ENCODE measurements at places on chromosomes 6 and 20.

GRCh38 chr6:13870214-13870830 is 54.4 kb upstream of the RNF182 start:
- DNase-seq: no peak

DNA sequence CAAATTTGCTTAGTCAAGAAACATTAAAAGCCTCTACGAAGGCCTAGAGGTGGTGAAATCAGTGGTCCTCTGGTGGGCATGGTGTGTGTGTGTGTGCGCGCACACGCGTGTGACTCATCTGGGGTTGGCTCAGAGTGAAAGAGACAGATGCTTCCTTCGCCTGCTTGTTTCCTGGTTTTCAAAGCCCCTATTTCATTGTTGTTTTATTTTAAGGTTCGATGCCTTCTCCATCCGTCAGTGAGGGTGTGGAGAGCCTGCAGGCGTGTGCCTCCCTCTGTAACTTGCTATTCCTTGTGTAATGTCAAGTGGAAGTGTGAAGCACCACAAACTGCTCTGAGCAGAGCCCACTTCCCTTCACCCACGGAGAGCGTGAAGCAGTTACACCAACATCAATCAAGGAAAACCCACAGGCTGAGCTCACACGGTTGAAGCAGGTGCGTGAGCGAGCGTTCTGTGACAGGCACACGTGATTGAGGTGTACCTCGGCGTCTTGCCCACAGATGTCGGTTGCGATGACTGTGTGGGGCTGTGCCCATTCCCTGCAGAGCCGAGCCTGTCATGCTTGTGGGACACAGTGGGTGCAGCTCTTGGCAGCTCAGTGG is 233.9 kb downstream of the PRL start:
- no peak for DNase-seq

DNA sequence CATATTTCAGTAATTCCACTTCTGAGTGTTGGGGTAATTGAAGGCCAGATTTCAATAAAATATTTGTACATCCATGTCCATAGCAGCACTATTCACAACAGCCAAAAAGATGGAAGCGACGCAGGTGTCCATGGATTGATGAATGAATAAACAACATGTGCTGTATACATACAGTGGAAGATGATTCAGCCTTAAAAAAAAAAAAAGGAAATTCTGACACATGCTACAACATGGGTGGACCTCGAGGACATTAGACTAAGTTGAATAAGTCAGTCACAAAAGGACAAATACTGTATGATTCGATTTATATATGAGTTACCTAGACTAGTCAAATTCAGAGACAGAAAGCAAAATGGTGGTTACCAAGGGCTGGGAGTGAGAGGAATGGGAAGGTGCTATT is 57.2 kb downstream of the TRAM2 start:
- no peak for DNase-seq

- no peak for DNase-seq
Measured at GRCh38 chr6:146032387-146032786, 3.5 kb downstream of the GRM1 start.

DNA sequence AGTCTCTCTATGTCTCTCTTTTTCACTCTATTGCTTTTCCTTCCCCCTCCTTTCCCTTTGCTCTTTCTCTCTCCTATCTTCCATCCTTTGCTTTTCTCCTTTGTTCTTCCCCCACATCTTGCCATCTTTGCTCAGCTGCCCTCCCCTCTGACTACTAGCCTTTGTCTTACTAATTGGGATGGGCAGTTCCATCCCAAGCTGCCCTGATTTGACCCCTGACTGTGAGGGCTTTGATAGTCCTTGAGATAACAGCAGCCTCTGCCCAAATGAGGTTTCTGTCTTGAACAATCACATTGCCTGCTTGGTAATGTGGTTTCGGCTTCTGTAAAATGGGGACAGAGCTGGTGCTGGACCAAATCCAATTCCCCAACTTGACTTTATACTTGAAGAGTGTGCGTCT is 327.7 kb downstream of the DHX35 start:
- DNase-seq: no peak

DNA sequence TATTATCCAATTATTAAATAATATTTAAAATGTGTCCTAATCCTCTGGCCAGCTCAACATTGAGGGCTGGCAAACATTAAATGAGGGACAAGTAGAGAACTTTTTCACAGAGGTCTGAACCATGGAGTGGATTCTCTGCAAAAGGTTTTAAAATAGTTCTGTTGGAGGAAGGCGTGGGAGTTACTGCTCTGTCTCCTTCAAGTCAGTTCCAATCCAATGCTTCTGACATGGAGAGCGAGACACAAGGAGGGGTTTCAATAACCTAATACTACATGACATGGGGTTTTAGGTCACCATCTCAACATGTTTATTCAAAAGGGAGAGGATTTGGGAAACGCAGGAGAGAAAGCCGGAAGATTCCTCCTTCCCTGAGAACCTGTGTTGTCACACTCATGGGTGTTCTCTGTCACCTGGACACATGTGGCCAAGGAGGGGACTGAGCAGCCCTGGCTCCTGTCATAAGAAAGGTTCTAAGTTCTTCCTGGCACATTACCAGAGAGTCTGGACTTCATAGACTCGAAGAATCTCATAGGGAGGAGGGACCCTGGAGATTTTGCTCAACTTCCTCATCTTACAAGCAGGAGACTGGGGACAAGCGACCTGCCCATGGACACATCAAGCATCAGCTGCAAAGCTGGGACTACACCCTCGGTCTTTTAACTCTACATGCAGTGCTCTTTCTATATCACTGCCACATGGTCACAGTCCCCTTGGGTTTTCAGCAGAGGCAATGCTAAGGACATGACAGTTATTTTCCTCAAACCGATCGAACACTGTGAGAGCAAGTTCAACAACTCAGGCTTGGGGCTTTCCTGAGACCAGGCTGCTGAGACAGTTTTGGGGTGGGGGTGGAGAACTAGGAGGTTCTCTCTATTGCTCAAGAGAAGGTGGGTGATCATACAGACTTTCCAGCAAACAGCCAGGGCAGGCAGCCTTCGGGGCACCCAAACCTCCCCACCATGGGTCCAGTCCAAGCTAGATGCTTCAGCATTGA is 38.6 kb downstream of the PRDM1 start:
- no peak for DNase-seq

- DNase-seq: peak; percentile 5
Measured at GRCh38 chr6:125507987-125508655, 206.4 kb upstream of the HDDC2 start.

GRCh38 chr6:138609801-138610430 is 110.6 kb upstream of the NHSL1 start:
- DNase-seq: no peak

- DNase-seq: no peak
Measured at GRCh38 chr20:34797012-34797995, 28.1 kb downstream of the NCOA6 start.

- DNase-seq: no peak
Measured at GRCh38 chr6:127110712-127111111, 7.8 kb upstream of the RSPO3 start.

- no peak for DNase-seq
Measured at GRCh38 chr6:5219011-5219691, 41.6 kb downstream of the LYRM4 start.

- no peak for DNase-seq
Measured at GRCh38 chr6:100283285-100283684, 181.4 kb downstream of the SIM1 start.

GRCh38 chr20:48794816-48795457 is 32.9 kb downstream of the PREX1 start:
- DNase-seq: no peak

DNA sequence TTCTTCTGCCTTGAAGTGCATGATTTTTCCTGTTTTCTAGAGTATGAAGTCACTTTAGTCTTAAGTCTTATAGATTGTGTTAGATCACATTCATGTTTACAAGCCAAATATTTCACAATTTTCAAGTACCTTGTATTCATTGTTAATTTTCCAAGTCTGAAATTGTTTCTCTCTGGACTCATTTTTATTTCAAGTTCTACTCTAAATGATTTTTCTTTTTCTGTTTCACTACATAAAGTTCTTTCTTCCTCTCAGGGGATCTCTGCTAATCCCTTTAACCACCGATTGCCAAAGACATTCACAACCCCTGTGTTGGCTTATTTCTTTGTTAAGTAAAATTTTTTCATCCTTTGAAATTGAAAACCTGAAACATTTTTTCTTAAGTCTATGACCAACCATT is 805.7 kb downstream of the KIF16B start:
- DNase-seq: no peak

DNA sequence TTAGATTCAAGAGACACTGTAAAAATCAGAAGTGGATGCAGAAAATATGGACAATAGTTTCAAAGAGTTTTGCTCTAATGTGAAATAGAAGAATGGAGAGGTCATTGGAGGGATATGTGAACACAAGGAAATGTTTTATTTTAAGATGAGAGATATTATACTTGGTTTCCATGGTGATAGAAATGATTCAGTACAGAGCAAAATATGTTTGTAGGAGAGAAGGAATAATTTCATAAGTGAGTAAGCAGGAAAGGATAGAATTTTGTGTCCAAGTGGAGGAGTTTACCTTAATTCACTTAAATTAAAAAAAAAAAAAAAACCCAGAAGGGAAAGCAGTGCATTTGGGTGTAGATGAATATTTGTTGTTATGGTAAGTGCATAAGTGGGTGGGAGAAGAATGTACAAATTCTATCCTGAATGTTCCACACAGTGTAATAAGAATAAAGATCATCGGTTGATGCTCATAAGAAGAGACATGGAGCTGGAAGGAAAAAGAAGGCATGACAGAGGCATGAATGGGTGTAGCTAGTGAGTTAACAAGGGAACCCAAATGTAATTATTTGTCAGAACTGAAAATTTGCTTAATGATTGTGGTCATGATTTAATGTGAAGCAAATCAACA is 688.9 kb upstream of the GJE1 start:
- no peak for DNase-seq

- DNase-seq: no peak
Measured at GRCh38 chr6:39268171-39268570, 38.9 kb upstream of the KCNK5 start.

GRCh38 chr20:17895641-17896171 is 72.9 kb downstream of the SNX5 start:
- DNase-seq: no peak

- no peak for DNase-seq
Measured at GRCh38 chr6:87541744-87542143, 48.0 kb downstream of the RARS2 start.

DNA sequence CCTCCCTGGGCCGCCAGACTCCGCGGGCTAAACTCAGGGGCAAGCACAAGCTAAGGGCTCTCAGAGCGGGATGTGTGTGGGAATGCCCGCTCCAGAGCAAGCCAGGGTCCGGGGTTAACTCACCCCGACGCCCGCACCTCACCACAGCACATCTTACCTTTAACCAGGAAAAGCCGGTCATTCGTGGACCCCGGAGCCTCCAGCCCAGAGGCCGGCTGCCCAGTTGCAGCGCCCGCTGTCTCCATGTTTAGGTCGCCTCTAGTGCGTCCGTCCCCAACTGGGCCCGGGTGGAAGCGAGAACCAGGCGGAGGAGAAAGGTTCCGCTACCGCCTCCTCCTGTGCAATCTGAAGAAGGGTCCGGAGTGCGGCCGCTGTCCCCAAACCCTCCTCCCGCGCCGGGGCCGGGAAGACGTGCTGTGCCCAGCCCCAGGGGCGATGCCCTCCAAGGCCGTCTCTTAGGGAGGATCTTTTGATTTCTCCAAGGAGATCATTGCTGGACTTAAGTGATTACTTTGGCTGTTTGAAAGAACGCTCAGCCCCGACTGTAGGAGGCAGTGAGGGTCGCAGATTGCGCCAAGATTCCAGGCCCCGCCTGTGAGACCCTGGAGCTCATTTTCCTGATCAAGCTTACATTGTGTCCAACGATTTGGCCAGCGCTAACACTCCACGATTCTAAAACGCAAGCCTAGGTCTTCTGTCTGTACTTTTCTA is at the start of gene TMEM242:
Gene TMEM242, minus strand, starts transcription at position 265 of the 711 bp plus-strand sequence. Its CDS starts 20 bp downstream, at position 245.
- DNase-seq: peak; percentile 85

DNA sequence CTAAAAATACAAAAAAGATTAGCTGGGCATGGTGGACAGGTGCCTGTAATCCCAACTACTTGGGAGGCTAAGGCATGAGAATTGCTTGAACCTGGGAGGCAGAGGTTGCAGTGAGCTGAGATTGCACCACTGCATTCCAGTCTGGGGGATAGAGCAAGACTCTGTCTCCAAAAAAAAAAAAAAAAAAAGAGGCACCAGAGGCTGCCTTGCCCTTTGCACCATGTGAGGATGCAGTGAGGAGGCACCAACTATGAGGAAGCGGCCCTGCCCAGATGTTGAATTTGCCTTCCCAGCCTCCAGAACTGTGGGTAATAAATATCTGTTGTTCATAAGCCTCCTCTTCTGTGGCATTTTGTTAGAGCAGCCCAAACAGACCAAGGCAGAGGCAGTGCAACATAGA is 54.4 kb downstream of the ALDH5A1 start:
- no peak for DNase-seq

DNA sequence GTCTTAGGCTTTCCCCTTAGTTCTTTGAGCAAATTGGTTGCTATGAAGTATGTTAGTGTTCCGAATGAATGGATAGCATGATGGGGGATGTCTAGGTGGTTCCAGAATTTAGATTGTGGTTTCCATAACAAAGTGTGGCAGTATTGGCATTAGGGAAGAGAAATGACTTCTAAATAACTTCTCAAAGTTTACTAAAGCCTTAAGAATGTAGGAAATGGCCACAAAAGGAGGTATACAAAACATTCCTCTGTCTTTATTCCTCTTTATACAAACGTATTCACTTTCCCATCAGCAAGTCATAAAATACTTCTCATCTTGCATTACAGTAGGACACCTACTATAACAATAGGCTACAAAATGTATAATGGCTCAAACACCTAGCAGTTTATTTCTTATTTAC is 279.6 kb downstream of the ESR1 start:
- no peak for DNase-seq

DNA sequence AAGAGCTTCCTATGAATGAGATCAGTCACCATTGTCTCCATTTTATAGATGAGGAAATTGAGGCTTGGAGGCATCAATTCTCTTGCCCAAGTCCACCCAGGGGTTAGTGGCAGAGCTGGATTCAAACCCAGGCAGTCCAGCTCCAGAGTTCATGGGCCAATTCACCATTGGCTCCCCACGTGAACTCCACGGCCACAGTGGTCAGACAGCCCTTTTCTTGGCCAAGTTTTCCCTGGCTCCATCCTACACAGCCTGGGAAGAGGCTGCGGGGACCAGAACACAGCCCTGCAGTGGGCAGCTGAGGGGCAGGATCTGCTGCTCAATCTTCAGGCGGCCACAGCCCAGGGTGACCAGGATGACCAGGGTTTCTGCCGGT is 20.5 kb downstream of the TGM2 start:
- DNase-seq: no peak

GRCh38 chr6:106163446-106163965 is 77.4 kb downstream of the PRDM1 start:
- DNase-seq: peak; percentile 50

GRCh38 chr6:55713436-55713835 is 134.4 kb upstream of the HMGCLL1 start:
- DNase-seq: no peak

DNA sequence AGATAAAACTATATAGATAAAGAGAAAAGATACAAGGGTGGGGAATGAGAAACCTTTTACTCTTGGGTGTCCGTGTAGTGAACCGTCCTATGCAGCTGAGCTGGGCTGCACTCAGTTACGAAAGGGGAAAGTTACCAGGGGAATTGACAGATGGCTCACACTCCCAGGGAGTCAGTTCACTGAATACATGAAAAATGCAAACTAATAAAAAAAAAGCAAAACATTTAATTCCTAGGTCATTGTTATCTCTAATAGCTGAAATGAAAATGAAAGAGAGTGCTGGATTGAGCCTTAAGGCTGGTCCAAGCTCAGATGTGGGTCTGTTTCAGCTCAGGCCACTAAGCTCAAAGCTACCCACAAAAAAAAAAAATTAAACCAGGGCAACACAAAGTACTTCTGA is 138.0 kb downstream of the THBS2 start:
- no peak for DNase-seq
